ENCODE measurements at places on chromosomes 7 and 10.
A peak's percentile ranks its signal among the peaks of the same experiment; 100 is the strongest.

GRCh38 chr10:46293832-46294640 lies 7.2 kb downstream of the ANTXRL start:
- no peak for DNase-seq

- DNase-seq, result no peak
Measured at GRCh38 chr10:5616046-5616445, 50.3 kb downstream of the ASB13 start.

GRCh38 chr7:150969475-150969874 lies 8.6 kb downstream of the KCNH2 start:
- no peak for DNase-seq

DNA sequence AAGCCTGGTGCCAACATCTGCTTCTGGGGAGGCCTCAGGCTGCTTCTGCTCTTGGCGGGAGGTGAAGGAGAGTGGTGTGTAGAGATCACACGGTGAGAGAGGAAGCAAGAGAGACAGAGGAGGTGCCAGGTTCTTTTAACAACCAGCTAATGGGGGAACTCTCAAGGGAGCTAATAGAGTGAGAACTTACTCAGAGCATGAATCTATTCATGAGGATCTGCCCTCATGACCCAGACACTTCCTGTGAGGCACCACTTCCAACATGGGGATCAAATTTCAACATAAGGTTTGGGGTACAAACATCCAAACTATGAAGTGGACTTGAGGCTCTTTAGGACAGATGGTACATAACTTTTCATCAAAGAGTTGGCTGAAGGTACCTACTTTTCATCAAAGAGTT lies 5.1 kb upstream of the ZNF32 start:
- DNase-seq, result no peak

DNA sequence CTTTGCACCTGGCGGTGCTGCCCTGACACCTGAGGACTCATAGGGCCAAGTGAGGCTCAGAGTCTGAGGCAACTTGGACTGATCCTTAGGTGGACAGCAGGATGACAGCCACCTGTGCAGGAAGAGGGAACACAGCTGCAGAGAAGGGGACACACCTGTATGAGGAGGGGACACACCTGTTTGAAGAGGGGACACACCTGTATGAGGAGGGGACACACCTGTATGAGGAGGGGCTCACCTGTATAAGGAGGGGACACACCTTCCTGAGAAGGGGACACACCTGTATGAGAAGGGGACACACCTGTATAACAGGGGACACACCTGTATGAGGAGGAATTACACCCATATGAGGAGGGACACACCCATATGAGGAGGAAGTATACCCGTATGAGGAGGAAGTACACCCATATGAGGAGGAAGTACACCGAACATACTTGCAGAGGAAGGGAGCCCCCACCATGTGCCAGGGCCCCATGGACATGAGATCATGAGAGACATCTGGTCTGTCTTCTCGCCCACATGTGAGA lies 285.9 kb downstream of the ADARB2 start:
- no peak for DNase-seq

DNA sequence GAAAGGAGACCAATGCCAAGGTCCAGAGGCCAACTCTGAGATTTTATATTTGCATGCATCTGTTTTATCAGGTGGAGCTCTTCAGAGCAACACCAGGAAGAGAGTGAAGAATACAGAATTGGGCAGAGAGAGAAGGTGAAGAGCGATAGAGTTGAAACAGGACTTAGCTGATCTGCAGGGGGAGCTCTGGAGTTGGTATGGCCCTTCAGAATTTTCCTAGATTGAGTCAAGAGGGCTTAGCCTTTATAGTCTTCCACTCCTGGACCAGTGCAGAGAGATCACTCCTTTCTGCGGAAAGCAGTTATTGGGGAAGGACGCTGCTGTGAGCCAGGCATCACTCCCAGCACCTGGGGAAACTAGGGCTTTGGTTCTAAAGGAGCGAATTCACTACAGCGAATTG lies 105.0 kb upstream of the DGKB start:
- DNase-seq, result no peak

- DNase-seq, result peak; percentile 31
Measured at GRCh38 chr7:135714534-135715009, 13.4 kb downstream of the SLC13A4 start.

- DNase-seq, result peak; percentile 56
Measured at GRCh38 chr7:27560706-27561235, 101.9 kb downstream of the HIBADH start.

- no peak for DNase-seq
Measured at GRCh38 chr7:31991846-31992245, 78.4 kb downstream of the PDE1C start.

GRCh38 chr7:116955801-116956476 lies 2.6 kb downstream of the ST7 start:
- no peak for DNase-seq

- peak; percentile 19 for DNase-seq
Measured at GRCh38 chr7:81013083-81013817, 94.4 kb upstream of the SEMA3C start.

All from HS-27A (cell line).